Stimulated activated CD4-positive, alpha-beta T cell treated with anti-CD3 and anti-CD28 coated beads, Interleukin-15, amount 100 ng/mL, for 1 hour (primary cell): ENCODE measurements at places on chromosomes 7 and 10.

DNA sequence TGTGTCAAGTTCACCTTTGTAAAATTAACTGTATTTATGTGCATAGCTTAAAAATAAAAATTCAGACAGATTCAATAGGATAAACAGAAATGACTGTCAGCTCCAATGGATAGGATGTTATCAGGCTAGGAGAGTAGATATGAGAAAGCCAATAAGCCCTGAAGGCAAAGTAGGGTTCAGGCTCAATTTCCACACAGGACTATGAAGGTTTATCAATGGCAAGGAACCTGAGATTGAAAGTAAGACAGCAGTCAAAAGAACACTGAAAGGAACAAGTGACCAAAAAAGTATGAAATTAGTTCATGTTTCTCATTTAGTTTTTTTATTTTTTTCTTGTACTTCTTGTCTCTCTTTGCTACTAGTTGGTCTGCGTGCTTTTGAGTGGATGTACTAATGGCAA is 121.4 kb downstream of the ELMO1 start:
- DNase-seq, result no peak

DNA sequence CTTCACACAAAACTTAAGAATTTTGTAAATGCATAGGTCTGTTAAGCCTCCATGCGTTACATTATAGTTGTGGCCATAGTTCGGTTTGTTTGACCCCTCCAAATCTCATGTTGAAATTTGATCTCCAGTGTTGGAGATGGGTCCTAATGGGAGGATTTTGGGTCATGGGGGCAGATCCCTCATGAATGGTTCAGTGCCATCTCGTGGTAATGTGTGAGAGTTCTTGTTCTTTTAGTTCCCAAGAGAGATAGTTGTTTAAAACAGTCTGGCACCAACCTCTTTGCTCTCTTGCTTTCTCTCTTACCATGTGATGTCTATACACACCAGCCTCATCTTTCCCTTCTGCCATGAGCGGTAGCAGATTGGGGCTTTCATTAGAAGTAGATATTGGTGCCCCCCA is 264.3 kb downstream of the TCF7L2 start:
- no peak for DNase-seq

DNA sequence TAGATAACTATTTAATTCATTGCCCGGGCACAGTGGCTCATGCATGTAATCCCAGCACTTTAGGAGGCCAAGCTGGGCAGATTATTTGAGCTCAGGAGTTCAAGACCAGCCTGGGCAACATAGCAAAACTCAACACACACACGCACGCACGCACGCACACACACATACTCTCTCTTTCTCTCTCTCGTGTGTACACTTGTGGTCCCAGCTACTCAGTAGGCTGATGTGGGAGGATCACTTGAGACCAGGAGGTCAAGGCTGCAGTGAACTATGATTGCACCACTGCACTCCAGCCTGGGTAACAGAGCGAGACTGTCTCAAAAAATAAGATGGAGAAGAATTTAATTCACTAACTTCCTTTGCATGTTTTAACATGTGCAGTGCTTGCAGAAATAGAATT is 38.1 kb downstream of the PTPN12 start:
- DNase-seq, result no peak

DNA sequence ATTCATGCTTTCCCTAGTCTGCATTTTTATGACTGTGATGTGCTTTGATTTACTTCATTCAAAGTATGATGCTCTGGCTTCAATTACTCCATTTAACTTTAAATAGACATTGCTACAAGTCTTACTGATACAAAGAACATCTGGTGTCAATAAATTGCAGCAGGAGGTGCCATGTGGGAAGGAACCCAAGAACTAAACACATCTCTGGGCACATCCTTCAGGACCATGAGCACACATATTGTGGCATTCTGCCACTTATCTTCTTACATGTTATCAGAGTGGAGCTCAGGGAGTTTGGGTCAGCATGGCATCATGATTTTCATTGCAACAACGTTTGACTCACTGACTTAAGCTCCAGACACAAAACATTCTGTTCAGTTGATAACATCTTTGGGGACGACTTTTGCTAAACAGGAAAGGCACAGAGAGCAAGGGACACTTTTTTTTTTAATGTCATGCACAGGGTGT is 227.0 kb downstream of the DKK1 start:
- no peak for DNase-seq

GRCh38 chr7:106283501-106283830 is 1.3 kb downstream of the NAMPT start:
- no peak for DNase-seq

GRCh38 chr7:144487901-144488300 is 84.4 kb upstream of the NOBOX start:
- DNase-seq, result no peak

DNA sequence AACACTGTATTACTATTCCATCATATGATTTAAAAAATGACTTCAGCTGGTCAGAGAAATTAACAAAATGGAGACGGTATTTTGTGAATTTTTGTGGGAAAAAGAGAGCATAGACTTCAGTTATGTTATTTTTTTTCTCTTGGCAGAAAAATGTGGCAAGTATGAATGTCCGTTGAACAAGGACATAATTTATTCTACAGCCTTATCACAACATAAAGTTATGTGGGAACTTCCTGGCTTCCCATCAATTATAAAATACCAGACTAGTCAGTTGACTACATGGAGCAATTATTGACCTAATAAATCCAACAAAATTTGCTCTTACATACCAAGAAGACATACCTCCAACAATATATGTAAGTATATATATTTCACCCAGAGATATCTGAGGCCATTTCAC is 88.6 kb upstream of the PPP1R3A start:
- DNase-seq, result no peak

DNA sequence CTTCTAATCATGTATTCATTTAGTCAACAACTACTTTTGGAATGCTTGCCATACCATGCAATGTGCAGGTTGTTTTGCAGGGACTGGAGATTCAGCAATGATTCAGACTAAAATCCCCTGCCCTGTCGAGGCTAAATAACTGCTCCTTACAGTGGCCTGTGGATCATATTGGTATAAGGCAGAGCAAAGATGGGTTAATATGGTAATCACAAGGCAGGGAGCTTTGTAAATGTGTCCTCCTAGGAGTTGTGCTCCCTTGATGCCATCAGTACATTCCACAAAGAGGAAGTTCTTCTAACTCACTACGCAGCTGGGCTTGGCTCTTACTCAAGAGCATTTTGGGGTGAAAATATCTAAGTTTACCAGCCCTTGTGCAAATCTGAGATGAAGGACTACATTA is 614 bp upstream of the IFIT2 start:
- no peak for DNase-seq

DNA sequence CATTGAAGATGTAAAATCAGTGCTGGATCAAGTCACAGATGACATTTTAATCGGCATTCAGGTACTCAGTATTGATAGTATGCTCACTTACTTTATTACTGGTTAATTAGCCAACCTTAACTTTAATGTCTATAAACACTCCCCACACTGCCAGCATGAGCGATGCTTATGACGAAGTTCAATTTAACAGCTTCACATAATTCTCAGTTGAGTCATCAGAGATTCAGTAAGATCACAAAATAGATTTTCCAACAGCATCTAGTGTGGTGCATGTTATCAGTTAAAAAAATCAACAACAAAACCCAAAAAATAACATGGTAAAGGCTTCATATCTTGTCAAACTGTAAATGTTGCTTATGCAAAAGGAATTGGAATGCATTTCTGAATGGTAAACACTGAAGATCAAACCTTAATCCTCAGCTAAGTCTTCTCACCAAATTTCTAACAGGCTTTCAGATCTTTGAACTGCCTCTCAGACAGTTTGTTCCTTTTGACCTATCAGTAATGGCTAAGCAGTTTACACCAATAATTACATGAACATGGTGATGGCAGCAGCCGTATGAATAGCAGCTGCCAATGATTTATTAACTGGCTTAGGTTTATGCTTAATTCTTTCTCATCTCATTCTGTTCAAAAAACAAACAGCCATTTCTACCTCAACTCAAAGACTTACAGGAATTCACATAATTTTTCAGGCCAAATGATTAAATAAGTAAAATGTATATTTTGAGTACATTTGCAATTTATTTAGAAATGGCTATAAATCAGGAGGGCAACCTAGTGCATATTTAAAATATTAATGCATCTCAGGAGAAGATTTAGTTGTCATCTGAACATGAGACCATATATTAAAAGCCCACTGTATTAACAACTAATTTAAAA is 98.5 kb downstream of the CABCOCO1 start:
- no peak for DNase-seq

DNA sequence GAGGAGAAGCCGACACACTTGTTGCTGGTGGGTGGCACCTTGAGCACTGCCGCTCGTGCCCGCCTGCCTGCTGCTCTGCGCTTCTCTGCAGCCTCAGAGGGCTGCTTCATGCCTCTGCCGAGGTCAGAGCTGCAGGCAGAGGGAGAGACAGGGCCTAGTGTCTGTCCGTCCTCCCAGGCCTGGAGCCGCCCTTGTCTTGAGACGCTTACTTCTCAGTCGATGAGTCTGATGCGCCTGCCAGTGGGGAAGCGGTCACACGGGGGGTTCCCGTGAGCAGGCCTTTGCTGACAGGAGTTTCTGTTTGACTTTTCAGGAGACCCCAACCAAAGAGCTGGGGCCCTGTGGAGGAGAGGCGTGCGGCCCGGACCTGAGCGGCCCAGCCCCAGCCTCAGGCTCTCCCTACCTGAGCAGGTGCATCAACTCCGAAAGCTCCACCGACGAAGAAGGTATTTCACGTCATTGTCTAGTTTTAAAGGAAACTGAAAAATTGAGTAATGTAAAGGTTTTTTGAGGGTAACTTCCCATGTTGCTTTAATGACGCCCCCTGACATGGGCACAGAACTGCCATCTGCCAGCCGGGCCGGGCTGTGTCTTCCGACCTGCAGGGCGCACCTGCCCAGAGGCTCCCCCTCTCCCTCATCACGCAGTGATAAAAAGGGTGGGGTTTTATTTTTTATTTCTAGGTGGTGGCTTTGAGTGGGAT is 7.8 kb upstream of the BHLHA15 start:
- DNase-seq, result no peak

- DNase-seq, result no peak
Observed at GRCh38 chr10:21673668-21674067, 139.6 kb downstream of the MLLT10 start.

DNA sequence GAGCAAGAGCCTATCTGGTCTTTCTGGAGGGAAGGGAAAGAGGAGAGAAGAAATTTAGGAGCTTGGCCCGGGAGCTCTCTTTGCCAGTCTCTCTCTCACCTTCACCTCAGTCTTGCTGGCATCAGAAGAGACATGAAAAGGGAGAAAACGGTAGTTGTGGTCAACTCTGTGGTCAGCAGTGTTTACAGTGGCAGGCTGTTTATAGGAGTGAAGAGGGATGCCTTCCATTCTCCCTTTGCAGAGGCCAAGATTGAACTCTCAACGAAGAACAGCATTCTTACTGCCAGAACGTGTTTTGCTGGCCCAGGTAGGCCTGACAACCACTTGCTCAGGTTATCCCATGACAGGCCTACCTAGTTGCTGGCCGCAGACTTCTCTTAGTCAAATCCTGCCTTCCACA is 133.3 kb downstream of the CCDC3 start:
- DNase-seq, result no peak

DNA sequence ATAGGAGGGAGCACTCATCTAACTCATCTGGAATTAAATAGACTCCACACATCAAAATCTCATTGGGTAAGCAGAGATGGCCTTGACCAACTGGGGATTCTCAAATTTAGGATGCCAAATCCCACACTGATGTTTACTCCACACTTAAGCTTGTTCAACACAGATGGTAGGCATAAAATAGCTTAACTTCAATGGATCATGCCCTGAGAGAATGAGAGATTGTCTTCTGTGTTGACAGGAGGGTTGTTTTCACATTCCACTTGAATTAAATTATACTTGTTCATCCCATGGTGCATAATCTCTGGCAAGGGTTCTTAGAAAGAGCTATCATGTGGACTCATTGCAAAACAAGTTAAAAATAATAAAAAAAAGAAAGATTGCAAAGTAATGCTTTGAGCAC is 391.4 kb downstream of the PLXDC2 start:
- no peak for DNase-seq

DNA sequence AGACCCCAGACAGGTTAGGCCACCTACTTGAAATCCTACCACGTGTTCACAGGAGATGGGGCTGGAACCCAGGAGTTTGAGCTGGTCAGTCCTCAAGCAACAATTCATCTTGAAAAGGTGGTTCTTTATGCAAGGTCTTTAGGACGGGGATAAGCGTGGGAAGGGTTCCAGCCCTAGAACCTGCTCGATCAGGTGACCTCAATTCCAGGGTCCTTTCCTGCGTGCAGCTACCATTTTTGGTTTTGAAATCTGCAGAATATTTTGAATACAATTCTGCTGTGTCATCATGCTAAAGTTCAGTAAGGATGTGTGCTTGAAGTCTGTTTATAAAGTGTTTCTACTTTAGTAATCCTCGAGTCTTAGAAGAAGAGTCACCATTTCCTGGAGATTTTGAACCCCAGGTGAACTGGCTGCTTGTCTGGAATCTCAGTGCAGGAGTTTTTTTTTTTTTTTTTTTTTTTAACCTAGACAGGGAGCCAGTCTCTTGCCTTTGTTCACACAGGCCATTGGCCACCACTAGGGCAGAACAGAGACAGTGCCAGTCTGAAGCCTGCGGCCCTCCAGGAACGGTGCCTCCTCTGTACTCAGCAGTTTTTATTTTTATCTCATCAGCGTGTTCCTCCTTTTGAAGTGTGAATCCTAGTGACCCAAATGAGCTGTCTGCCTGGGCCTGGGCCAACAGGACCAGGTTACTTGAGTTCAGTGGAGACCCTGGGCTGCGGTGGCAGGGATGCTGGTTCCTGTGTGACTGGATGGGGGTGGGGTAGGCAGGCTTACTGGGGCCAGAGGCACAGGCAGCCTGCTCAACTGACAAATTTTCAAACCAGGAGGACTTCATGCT is 54.6 kb downstream of the EEPD1 start:
- DNase-seq, result no peak

DNA sequence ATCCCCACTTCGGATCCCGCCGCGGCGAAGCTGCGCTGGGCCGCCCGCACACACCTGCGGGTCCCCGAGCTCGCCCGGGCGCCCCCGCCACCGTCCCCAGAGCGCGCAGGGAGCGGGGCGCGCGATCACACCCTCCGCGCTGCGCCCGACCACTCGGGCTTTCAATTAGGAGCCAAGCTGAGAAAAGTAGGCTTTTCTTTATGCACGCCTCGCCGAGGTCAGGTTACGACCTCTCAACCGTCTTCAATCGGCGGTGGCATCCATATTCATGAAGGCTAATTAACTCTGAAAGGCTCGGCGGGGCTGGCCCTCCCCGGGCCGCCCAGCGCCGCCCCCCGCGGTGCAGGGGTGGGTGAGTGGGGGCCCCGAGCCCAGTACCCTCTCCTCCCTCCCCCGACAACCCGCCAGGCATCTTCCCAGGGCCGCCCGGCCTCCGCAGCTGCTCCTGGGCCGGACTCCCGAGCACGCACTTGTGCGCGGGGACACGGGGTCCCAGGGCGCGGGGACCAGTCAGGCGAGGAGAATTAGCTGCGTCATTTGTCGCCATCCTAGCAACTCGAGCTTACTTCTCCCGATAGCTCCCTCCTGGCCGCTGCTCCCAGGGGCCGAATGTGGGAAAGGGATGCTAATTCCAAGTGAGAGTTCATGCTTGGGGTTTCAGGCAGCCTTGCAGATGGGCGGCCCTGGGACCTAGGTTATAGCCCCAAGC is 155.5 kb upstream of the LYZL2 start:
- no peak for DNase-seq
